Stimulated activated CD4-positive, alpha-beta T cell treated with anti-CD3 and anti-CD28 coated beads, TNF-alpha, amount 100 ng/mL, for 4 hours (primary cell): ENCODE measurements at places on chromosomes 3 and 15.
A peak's percentile ranks its signal among the peaks of the same experiment; 100 is the strongest.

GRCh38 chr3:103167850-103168249 lies 733.0 kb downstream of the ZPLD1 start:
- DNase-seq: no peak

GRCh38 chr3:23519314-23520208 lies 286.2 kb upstream of the UBE2E1 start:
- no peak for DNase-seq

DNA sequence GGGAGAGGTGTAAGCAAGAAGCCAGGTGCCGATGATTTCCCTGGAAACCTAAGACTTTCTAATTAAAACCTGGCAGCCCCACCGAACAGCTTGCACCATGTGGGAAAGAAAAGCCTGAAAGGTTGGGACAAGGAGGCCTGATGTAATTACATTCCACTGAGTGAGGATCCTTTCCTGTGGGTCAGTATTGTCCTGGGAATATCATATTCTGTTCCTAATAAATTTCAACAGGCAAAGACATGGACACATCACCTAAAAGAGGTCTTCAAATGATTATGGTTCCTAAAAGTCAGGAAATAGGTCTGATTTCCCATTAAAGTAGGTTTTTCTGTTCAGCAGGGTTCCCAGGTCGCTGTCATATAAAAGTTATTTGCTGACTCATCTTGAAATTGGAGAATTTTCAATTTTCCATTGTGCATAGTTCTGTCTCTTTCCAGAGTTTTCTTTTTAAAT lies 58.5 kb downstream of the DUT start:
- no peak for DNase-seq

DNA sequence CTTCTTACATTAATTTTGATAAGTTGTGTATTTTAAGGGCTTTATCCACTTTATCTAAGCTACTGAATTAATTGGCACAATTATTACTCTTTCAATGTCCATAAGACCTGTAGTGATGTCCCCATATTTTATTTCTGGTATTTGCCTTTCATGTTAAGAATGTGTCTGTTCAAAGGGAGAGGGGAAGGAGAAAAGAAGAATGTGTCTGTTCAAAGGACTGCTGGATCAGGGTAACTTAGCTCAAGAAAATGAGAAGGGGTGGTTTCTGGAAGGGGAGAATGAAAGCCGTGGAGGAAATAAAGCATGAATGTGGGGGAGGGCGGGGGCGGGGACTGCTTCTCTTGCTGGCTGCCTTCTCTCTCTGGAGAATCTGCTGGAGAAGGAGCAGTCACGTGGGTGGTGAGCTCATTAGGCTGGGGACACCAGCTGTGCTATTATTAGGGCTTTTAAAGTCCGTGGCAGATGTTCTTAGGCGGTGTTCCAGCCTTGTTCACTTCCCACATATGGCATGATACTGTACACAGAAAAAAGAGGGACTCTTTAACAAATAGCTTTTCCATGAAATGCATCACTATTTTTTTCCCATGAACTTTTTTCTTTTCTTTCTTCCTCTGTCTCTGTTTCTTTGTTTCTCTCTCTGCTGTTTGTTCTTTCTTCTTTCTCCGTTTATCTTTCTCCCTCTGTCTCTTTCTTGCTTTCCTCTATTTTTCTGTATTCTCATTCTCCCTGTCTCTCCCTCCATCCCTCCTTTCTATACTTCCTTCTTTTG lies 63.7 kb upstream of the ULK4 start:
- DNase-seq: no peak

GRCh38 chr3:139689122-139689521 lies 11.3 kb upstream of the NMNAT3 start:
- no peak for DNase-seq

GRCh38 chr15:80619680-80620079 lies 75.4 kb upstream of the ABHD17C start:
- DNase-seq: no peak

- DNase-seq: no peak
These were observed 24.2 kb downstream of the ABHD2 start for GRCh38 chr15:89112341-89112971.

DNA sequence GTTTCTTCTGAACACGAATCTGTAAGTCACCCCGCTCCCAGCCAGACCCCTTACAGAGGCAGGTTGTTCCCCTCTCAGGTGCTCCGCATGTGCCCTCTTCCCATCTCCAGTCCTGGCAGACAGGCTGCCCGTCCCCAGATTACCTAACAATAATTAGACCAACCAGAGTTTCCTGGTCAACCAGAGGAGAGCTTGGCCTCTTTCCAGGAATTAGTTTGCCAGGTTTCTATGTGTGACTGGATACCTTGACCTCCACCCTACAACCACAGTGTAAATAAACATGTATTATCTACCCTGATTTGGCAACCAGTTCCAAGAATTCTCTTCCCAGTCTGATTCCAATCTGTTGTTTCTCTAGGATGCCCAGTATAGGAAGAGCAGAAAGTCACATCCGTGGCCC lies 178.0 kb upstream of the UMPS start:
- no peak for DNase-seq

GRCh38 chr15:91431041-91431715 lies 331.1 kb downstream of the SV2B start:
- no peak for DNase-seq

GRCh38 chr3:161054860-161055604 lies 50.1 kb downstream of the B3GALNT1 start:
- DNase-seq: no peak

- DNase-seq: no peak
These were observed 85.4 kb downstream of the ZNF385D start for GRCh38 chr3:21665444-21666100.

GRCh38 chr15:39556461-39556860 lies 24.4 kb upstream of the THBS1 start:
- no peak for DNase-seq

GRCh38 chr3:37779289-37780152 lies 82.2 kb upstream of the CTDSPL start:
- no peak for DNase-seq

GRCh38 chr15:69499521-69500211 lies 47.0 kb downstream of the RPLP1 start:
- DNase-seq: no peak

GRCh38 chr15:94387849-94388441 lies 156.6 kb downstream of the MCTP2 start:
- no peak for DNase-seq

GRCh38 chr15:27702581-27702980 lies 396.5 kb downstream of the OCA2 start:
- no peak for DNase-seq

DNA sequence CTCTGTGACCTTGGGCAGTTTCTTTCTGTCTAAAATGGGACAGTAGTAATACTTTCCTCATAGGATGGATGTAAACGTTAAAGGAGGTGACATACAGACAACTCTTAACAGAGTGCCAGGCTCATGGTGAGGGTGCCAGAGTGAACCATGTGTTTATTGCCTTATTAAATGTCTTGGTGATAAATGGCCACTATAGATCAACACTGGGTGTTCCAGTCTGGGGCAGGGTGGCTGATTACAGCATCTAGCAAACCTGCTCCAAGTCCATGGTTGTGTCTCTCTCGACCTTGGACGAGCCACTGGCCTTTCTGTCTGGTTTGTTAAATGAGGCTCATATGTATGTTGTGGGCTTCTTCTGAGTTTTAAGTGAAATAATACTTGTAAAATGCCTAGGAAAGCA lies 75.1 kb downstream of the TRAK1 start:
- DNase-seq: no peak

DNA sequence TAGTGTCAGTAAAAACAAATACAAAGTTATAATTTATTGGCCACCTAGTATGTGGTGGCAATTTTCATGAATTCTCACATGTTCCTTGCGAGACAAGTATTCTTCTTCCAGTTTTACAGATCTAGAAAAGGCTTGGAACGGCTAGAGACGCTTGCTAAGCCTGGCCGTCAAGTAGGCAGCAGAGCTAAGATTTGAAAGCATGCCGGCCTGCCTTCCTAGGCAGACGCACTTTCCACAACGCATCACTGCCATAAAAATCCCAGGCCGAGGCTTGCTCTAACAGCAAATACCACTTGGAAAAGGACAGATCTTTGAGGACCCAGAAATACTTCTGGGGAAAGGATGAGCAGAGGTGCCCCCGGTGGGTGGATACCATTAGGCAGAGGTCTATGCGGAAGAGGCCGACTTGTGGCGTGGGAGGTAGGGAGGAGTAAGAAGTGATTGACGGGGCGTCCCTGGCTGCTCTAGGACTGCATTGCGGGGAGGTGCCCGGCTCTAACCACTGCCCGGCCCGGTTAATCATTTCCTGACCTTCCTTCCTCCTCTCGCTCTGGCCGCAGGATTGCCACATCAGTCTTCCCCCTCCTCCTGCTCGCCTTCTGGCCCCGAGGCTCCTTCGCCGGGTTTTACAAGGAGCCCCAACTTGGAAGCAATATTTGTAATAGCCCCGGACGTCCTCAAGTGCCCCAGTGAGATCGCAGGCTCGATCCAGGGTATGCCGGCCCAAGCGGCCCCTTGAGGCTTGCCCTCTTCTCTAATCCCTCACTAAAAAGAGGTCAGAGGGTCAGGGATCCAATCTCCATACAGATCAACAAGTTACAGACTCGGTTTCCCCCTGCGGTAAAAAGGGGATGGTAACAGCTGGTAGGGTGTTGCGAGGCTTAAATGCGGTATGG lies 1.3 kb upstream of the USP3 start:
- peak; percentile 57 for DNase-seq

DNA sequence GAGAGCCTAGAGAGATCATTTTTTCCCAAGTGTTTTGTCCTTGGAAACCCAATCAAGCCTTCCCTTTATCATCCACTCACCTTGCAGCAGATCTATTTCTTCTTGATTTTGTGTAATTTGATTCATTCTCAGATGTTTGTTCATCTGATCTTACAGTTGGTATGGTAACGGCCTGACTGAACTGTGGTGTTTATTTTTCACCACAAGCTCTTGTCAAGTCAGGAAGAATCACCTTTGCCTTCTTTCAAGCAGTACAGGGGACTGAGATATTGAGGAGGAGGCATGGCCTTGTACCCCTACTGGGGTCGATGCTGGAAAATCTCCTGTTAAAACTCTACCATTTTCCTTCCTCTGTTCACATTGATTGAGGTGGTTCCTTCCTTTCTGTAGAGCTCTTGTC lies 361.4 kb upstream of the CFAP20DC start:
- DNase-seq: no peak

GRCh38 chr15:96428742-96429141 lies 98.2 kb downstream of the NR2F2 start:
- no peak for DNase-seq

DNA sequence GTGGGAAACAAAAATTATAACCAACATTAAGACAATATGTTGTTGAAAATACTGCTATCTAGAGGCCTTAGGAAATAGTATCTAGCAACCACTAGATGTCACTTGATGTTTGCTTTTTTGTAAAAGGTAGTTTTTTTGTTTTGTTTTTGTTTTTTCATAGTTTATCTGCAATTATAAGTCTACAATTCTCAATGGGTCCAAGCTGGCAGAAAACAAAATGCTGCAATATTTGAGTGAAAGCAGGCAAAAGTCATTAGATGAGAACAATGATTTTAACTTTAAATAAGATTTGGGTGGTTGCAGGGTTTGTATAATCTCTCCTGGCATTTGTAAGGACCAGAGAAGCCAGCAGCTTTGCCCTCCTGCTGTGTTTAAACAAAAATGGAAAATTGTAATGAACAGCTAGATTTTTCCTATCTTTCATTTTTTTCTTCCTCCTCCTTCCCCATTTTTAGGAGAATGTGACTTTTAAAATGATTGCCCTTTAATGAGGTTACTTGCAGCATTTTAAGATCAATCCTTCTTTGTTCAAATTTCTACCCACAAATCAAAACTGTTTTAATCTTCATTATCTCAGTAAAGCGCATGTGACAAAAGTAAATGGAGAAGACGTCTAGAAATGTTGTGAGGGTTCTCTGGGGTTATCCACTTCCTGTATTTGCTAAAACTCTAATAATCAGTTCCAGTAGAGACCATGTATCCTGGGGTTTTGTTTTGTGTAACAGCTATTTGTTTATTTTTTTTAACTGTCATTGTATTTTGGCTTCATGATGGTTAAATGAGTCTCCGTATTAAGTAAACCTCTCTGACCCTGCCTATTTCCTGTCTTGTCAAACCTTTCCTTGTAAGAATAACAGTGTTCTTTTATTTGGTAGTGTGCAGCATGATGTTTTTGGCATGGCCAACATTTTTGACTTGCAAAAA lies 27.3 kb downstream of the DUT start:
- no peak for DNase-seq

GRCh38 chr15:86231864-86232721 lies 152.4 kb downstream of the AGBL1 start:
- DNase-seq: no peak

DNA sequence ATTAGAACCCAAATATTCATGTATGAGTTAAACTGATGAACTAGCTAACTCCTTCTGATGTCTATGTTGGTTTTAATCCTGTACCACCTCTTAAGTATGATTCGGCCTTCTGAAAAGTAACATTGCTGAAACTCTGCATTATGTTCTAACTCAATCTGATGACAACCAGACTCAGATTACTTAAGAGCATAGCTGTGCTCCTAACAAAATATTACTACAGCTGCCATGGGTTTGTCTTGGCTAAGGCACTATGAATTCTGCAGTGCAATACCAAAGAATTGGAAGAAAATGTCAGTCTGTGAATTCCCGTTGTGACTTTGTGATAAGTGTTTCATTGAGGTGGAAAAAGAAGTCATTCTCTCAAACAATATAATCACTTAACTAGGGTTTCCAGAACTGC lies 224.4 kb downstream of the ZMAT3 start:
- DNase-seq: no peak

- DNase-seq: no peak
These were observed 30.6 kb downstream of the SLC6A11 start for GRCh38 chr3:10846657-10846975.

DNA sequence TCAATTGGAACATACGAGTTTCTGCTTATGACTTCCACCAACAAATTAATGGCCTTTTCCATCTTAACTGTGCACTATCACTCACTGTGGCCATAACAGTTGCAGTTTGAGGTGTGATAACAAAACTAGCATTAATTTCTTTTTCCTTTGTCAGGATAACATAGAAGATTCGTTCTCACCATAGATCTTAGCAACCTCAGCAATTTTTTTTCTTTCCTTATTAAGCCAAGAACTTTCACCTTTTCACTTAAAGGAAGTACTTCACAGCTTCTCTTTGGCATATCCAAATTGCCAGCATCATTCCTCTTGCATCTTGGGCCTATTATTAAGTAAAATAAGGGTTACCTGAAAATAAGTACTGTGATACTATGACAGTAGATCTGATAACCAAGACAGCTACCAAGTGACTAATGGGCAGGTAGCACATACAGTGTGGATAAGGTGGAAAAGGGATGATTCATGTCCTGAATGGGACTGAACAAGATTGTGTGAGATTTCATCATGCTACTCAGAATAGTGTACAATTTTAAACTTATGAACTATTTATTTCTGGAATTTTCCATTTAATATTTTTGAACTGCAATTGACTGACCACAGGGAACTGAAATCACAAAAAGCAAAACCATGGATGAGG lies 46.6 kb downstream of the CEP70 start:
- DNase-seq: no peak

GRCh38 chr3:171620825-171621434 lies 160.7 kb upstream of the TNIK start:
- no peak for DNase-seq

GRCh38 chr3:59046839-59047238 lies 3.0 kb downstream of the CFAP20DC start:
- DNase-seq: no peak
